CD4-positive, alpha-beta T cell treated with Interleukin-21 for 1 hour (primary cell): ENCODE measurements at places on chromosomes 7 and 10.

GRCh38 chr10:77081481-77081891 is 556.1 kb downstream of the KCNMA1 start:
- DNase-seq: no peak

- DNase-seq: no peak
Observed at GRCh38 chr10:31468536-31468859, 149.5 kb downstream of the ZEB1 start.

DNA sequence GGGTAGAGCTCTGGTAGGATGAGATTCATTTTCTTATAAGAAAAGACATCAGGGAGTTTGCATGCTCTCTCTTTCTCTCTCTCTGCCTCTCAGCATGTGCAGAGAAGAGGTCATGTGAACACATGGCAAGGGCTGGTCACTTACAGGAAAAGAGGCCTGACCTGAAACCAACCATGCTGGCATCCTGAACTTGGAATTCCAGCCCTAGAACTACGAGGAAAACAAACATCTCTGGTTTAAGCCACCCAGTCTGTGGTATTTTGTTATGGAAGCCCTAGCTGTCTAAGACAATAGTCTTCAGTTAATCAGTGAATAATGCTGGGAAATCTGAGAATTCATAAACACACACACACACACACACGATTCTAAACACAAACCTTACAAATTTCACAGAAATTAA is 1104.2 kb upstream of the LRRN3 start:
- DNase-seq: no peak

- DNase-seq: no peak
Observed at GRCh38 chr7:153628825-153629224, 423.4 kb upstream of the DPP6 start.

- DNase-seq: peak; percentile 4
Observed at GRCh38 chr7:129401967-129402860, 32.0 kb upstream of the STRIP2 start.

- no peak for DNase-seq
Observed at GRCh38 chr10:121305066-121305465, 293.2 kb downstream of the FGFR2 start.

GRCh38 chr10:131162866-131163843 is 148.4 kb downstream of the TCERG1L start:
- no peak for DNase-seq

GRCh38 chr7:125611582-125611981 is 682.0 kb upstream of the POT1 start:
- no peak for DNase-seq

GRCh38 chr10:8070440-8070839 is 16.0 kb downstream of the GATA3 start:
- DNase-seq: no peak

DNA sequence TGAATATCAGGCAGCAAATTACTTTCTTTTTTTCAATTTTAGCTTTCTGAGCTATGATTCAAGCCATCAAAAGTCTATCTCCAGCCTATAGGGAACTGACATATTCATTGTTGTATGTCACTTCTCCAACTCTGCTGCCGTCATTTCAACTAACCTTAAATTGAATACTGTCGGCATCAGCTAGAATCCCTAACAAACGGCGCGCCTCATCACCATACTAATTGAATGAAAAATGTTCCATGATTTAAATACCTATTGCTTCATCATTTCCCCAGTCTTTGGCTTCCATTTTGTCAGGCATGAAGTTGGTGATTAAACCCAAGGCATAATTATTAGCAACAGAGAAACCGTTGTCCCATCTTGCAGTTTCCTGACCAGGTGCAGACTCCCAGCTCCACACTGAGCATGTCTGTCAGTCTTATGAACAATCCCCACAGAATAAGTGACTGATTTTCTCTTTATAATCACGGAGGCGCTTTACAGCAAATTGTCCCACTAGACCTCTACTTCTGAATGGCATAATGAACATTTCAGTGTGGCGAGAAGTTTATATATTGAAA is 83.5 kb upstream of the NPY start:
- DNase-seq: no peak

DNA sequence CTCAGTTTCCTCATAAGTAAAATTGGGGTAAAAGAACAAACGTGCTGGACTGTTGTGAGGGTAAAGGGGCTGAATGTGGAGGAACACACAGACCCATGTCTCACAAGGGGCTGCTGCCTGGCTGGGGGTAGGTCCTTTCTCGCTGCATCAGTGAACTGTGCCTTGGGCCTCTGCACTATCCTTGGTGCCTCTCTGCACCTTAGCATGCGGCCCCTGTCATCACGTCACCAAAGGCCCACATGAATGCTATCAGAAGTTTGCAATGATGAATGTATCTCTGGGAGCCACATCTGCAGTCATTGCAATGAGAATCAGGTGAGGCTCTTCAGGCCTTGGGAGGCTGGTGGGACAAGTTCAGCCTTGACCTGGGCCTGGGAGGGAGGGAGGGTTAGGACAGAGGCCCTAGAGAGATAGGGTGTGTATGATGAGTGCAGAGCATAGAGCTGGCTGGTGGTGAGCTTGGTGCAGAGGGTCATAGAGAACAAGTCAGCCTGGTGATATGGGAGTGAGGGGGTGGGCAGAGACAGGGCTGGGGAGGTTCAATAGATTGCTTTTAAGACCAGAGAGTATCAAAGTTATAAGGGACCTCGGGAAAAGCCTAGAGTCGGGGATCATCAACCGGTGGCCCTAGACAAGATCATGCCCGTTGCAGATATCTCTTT is 308.4 kb downstream of the RPS24 start:
- no peak for DNase-seq

GRCh38 chr10:108410236-108410635 is 1245.7 kb upstream of the SORCS1 start:
- no peak for DNase-seq
